ENCODE measurements at places on chromosomes 13 and 19. TPM values are rescaled to one million over a fixed set of nuclear protein-coding genes. Genes with fewer than 3 reads are reported as not detected.

NLRP11 gene
- total RNA-seq = 0.86 TPM

GRCh38 chr13:45718063-45718462 is 15.9 kb downstream of the CBY2 start:
- peak; percentile 8 for DNase-seq

PSG11 gene
- not detected for total RNA-seq

- no peak for DNase-seq
Observed at GRCh38 chr13:109782066-109782822, 4.1 kb downstream of the IRS2 start.

DNA sequence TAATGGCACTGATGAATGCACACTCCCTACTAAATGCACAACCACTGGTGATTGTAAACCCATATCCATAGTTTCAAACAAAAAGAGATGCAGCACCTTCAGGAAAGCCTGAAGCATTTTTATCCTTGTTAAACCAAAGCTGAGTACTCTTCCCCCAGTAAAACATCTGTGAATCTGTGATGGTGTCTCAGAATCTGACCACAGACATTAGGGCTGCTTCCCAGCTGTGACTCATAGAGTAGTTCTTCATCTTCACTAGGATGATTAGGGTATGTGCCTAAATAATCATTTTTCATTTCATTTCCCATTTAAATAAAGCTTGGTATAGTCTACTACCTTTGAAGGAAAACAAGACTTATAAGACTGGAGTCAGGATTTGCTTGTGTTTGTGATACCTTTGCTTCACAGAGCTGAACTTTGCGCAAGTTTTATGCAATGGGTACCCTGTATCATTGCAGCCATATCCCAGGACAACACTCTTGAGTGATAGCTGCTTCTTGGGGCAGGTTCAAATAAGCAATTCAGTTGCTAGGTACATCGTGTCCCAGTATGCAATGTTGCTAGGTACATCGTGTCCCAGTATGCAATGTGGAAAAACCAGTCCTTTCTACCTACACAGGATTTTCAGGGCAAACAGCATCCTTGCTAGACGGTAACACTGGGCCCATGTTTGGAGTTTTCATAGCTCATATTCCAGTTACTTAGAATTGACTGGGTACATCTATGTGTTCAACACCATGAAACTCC is 277.1 kb downstream of the IRS2 start:
- no peak for DNase-seq

GRCh38 chr13:51035978-51036377 is 75.1 kb downstream of the C13orf42 start:
- DNase-seq = no peak

GRCh38 chr19:18895038-18895823 is 727 bp downstream of the CERS1 start:
- peak; percentile 38 for DNase-seq

- DNase-seq = no peak
Observed at GRCh38 chr19:326871-327270, 17.7 kb downstream of the MIER2 start.

GRCh38 chr13:84844473-84844872 is 954.7 kb downstream of the SLITRK6 start:
- peak; percentile 4 for DNase-seq

C19orf33 gene
- 135 TPM for total RNA-seq

COLGALT1 gene
- total RNA-seq = 86.0 TPM

DNA sequence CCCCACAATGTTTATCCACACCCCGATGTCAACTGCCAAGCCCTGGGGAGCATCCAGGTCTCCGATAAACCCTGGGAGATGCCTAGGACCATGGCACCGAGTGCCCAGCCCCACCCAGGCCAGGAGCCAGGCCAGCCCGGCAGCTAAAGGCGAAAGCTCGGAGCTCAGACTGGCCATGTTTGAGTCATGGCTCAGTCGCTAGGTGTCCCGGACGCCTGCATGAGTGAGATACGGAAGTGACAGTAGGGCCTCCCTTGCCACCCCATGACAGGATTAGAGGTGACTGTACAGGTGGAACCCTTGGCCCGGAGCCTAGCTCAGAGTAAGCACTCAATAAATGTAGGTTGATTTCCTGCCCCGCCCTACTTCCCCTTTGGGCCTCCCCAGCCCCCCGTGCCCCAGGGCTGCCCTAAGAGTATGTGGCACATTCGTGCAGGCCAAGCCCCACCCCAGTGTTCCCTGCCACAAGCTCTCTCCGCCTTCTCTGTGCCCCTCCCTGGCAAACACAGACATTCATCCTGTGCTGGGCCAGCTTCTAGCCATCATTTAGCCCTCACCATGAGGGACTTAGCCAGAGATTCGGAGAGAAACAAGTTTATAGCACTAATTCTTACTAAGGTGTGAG is 5.8 kb upstream of the TPM4 start:
- DNase-seq = peak; percentile 86

SLITRK1 gene
- not detected for total RNA-seq

B3GNT3 gene
- total RNA-seq = 22.2 TPM

AP1M2 gene
- total RNA-seq = 111 TPM

- no peak for DNase-seq
Observed at GRCh38 chr19:34962687-34963572, 1.1 kb downstream of the ZNF792 start.

- no peak for DNase-seq
Observed at GRCh38 chr13:28458608-28459007, 36.3 kb downstream of the FLT1 start.

- DNase-seq = no peak
Observed at GRCh38 chr19:42301646-42302203, at the start of gene PRR19. Gene PRR19 (plus strand): TSS chr19:42302132. CDS start chr19:42309585, 7,453 bp downstream.

FCAR gene
- total RNA-seq = not detected

DNA sequence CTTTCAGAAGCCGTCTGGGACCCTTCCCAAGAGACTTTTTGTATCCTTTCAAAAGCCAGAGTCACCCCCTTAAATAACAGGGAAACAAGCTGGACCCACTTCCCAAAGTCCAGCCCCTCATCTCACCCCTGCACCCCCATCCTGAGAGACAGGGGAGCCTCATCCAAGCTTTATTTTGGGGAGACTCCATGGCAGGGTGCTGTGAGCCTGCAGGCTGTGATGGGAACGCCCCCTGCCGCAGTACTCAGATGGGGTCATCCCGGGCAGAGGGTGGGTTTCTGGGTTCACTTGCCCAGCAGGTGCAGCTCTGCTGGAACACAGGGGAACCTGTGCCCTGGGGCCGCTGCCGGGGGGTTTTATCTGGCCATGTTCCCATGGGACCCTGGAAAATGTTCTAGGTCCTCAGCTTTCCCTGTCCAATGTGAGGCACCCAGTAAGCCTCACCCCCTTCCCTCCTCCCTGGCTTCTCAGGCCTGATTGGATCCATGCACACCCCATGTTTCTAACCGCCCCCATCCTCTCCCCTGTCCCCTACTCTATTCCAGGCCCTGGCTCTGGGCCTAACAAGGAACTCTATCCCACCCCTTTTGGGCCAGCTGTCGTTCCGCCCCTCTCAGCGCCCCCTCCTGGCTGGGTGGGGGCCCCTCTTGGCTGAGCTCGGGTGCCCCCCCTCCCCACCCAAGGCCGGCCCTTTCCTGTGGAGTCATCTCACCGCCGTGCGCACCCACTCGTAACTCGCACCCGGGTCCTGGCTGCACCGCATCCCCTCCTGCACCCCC is 1.0 kb downstream of the HIF3A start:
- DNase-seq = no peak

- no peak for DNase-seq
Observed at GRCh38 chr13:104526561-104526960, 1460.3 kb upstream of the SLC10A2 start.

COL5A3 gene
- total RNA-seq = 0.15 TPM

ZNF730 gene
- not detected for total RNA-seq

DNA sequence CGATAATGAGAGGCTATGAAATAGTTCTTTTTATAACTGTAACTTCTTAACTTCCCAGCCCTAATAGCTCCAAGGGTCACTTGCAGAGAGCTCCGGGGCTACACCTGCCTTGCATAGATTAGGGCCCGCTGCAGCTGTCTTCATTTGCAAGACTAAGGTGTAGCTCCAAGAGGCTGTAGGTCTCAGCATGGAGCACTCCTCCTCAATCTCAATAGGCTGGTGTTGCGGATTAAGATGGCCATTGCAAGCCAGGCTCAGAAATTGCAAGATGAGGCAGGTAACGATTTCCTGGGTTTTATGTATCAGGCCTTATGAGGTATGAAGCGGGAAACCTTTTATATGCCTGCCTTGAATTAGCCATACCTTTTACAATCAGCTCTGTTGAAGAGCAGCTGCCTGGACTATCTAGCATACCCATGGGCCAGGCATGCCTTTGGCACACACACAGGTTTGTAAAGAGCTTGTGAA is 185.7 kb downstream of the TM9SF2 start:
- no peak for DNase-seq

GADD45B gene
- total RNA-seq = 37.9 TPM

DNA sequence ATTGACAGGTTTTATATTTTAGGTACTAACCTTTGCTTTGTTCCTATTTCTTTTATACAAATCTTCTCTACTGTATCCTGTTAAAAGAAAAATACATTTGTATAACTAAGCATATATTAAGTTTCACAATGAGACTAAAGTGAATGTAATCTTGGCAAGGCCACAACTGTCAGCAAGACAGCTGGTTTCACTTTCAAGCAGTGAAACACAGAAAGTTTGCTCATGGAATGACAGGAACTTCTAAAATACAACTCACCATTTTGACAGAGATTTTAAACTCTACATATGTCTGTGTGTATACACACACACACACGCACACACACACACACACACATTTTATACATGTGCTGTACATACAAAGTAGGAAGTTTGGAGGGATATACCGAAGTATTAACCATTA is 53.3 kb downstream of the PARP4 start:
- no peak for DNase-seq

- DNase-seq = no peak
Observed at GRCh38 chr13:28497143-28497876, 2.4 kb upstream of the FLT1 start.

FLT1 gene
- total RNA-seq = 0.25 TPM

KLK3 gene
- not detected for total RNA-seq

HSPB6 gene
- total RNA-seq = 0.93 TPM

- DNase-seq = peak; percentile 74
Observed at GRCh38 chr19:10288662-10289166, 1.0 kb upstream of the ICAM5 start.

ZNF586 gene
- total RNA-seq = 3.5 TPM

DNA sequence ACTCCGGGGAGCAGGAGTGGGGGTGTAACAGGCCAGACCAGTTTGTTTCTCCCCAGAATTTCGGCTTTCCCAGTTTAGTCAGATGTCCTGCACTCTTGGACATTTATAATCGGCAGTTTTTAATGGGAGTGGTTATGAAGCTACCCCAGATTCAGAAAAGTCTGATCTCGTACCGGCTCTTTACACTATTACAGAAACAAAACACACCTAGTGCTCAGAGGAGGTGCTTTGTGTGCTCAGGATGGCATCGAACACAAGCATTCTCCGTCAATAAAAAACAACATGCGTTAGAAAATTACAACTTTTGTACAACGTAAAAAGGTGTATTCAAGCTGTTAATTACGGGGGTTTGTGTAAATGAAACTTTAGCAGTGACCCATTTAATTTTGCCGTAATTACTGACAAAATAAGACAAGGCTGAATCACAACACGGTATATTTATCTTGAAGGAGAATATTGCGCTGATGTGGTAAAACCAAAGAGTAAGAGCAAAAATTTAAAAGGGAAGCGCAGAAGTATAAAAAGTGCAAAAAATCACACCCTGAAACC is 6.6 kb upstream of the SOX1 start:
- DNase-seq = no peak

GRCh38 chr19:52212572-52213255 is 22.9 kb downstream of the PPP2R1A start:
- no peak for DNase-seq

DNA sequence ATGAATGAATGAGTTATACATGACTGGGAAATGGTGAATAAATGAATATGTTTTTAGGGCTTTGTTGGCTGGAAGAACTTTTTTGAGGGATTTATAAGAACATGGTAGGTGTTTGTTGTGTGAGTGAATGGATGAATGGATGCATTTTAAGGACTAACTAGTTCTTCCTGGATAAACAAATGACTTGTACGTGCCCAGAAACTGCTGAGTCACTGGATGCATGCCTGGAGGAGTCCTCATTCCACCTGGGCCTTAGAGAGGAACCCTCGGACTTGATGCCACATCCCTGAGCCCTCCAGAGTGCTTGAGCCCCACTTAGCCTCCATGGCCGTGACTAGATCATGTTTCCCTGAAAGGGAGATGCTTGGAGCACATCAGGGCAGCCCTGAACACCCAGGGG is 153.4 kb downstream of the DPF1 start:
- DNase-seq = no peak

DNA sequence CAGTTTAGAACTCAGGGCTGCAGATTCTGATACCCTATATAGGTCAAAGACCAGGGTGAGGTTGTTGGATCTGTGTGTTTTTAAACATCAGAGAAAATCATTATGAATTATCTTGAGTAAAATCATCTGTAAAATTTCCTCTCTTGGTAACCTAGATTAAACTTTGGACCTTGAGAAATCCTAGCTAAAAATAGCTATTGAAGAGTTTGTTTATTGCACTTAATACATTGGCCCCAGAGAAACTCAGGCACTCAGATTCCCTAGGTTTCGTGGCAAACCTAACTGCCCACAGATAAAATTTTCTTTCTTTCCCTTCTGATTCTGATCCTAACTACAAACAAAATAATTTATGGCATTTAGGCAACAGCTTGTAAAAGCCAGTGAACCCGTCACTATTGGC is 102.3 kb downstream of the GPC6 start:
- DNase-seq = no peak

DNA sequence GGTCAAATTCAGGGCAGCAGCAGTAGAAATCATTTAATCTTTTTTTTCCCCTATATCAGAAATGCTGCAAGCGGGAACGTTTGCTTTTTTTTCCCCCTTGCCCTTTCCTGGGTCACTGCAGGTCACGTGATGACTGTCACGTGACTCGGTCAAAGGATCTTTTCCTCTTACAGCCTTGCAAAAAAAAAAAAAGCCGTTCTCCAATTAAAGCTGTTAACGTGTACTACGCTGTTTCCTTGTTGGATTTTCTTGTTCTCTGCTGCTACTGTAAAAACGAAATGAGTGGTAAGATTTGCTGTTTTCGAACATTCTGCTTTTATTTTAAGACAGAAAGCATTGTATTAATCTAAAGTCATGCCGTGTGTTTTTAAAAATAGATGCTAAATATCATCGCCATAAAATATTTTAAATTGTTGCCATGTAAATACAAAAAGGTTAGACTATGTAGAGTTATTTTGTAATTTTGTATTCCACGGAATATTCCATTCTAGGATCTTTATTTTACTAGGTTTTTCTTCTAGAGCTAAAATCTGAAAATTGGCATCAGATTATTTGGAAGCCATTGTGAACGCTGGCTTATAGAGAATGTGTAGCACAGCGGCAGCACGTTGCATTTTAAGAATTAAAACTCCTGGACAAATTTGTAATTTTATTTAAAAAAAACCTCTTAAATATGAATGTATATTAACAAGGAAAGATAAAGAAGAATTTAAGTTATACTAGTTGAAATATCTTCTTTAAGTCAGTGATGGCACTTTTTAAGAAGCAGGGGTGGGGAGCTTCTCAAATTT is 109.8 kb upstream of the MLNR start:
- peak; percentile 83 for DNase-seq

COX7A1 gene
- not detected for total RNA-seq

GRCh38 chr13:46866150-46866549 is 30.7 kb downstream of the HTR2A start:
- DNase-seq = no peak

All from HCT116 (cell line).